ENCODE measurements at places on chromosomes 11 and 22.

DNA sequence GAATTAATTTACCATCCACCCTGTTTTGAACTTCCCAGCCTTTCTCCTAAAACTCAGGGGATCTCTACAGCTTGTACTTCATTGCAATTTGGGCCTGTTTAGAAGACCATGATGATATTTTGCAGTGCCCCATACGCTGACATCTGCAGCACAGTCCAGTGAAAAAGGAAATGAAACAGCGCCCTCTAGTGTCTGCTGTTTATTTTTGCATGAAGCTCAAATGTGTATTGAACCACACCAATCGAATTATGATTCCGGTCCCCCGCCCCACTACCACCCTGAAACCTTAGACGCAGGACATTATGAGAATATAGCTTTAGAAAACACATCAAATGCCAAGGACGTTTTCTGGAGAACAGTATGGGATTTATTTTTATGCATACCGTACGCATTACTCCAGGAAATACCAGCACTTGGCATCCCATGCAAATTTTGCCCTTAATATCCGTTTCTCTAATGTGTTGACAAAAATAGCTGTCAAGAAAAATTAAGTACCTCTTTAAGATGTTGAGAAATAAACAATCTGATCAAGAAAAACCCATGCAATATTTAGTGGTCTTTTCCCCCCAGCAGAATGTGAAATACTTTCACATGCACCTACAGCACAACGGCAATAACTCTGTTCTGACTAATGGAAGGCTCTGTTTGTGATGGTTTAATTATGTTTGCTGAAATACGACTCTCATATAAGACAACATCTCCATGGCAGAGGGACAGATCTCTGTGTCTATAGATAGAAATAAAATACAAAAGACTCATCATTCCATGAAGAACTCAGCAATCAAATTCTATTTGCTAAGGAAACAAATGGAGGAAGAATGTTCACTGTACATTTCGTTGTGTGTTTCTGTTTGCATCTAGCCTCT is 93.9 kb downstream of the TECTA start:
- DNase-seq = peak; percentile 40

DNA sequence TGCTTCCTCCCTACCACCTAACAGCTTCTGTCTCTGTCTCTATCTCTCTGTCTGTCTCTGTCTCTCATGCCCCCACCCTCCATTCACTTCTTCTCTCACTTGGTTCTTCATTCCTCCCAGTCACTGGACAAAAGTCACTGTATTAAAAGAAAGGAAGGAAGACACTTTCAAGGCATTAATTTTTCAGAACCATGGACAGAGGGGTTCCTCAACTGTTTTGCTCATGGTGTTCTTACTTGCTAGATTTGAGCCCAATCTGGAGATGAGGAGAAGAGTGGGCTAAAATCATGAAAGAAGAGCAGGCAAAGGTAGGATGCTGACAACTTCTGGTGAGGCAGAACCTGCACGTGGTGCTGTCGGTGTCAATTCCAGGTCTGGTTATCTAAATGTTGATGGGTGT is 116.7 kb upstream of the LARGE1 start:
- DNase-seq = no peak

- no peak for DNase-seq
Observed at GRCh38 chr22:39703091-39703490, 132.5 kb downstream of the CACNA1I start.

- no peak for DNase-seq
Observed at GRCh38 chr11:116379185-116379828, 393.5 kb downstream of the BUD13 start.

DNA sequence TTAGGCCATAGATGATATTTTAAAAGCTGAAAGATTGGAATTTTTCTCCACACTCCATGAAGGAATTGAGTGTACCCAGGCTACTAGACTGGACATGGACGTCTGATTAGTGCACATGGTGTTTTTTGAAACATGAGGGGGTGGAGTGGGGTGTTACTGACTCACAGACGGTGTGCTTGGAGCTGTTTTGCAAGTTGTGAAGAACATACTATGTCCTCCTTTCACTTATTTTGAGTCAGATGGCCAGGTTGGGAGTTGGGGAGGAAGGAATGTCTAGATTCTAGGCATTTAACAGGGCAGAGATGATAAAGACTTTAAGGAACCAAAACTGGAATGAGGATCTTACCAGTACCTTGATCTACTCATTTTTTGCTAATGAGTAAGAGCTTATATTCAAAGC is 158.1 kb upstream of the MTNR1B start:
- DNase-seq = no peak

- DNase-seq = no peak
Observed at GRCh38 chr22:30968015-30968923, at the start of gene MORC2. MORC2 (minus strand) TSS chr22:30968774; CDS start chr22:30967889, 885 bp downstream.

DNA sequence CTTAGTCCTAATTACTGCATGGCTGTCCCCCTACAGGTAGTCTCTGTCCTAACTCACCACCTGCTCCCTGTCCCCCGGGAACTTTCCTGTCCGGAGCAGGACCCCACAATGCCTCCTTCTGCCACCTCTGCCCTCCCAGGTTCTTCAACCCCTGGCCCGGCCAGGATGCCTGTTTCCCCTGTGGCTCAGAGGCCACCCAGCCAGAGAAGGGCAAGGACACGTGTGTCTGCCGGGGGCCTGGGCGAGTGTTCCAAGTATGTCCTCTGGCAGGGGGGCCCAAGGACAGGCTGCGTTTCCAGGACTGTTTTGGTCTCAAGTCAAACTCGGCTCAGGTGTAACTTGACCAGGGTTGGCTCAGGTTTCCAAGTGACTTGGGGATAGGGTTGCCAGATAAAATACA is 63.8 kb downstream of the BTG4 start:
- no peak for DNase-seq

DNA sequence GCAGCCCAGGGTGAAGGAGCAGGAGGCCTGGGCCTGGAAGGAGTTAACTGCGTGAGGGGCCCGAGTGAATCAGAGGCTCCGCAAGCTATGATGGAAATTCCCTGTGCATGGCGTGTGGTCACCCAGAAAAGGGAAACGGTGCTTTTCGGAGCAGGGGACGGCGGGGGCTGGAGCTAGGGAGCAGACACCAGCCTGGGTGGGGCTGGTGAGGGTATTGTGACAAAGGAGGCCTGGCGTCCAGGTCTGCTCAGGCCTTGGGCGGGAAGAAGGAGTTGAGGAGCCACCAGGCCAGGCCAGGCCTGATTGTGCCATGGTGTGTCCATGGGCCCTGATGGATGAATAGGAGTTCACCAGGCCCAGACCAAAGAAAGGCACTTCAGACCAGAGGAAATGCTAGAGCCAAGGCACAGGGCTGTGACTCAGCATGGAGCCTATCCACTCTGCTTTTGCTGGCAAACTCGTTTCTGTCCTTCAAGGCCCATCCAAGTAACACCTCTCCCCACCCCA is 12.8 kb upstream of the SPI1 start:
- DNase-seq = no peak

DNA sequence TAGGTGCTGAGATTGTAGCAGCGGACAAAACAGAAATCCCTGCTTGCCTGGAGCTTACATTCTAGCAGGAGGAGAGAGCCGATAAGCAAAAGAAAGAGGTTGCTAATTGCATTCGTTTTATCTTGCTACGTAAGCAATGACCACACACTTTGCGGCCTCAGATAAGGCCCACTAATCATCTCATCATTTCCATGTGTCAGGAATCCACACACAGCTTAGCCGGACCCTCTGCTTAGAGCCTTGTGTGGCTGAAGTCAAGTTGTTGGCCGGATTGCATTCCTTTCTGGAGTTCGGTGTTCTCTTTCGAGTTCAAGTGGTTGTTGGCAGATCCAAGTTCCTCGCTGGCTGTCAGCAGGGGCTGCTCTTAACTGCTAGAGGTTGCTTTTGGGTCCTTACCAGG is 101.6 kb downstream of the CHST1 start:
- no peak for DNase-seq

GRCh38 chr22:47053726-47054141 is 291.3 kb downstream of the TBC1D22A start:
- no peak for DNase-seq

- no peak for DNase-seq
Observed at GRCh38 chr22:19412923-19413322, 18.6 kb downstream of the HIRA start.

DNA sequence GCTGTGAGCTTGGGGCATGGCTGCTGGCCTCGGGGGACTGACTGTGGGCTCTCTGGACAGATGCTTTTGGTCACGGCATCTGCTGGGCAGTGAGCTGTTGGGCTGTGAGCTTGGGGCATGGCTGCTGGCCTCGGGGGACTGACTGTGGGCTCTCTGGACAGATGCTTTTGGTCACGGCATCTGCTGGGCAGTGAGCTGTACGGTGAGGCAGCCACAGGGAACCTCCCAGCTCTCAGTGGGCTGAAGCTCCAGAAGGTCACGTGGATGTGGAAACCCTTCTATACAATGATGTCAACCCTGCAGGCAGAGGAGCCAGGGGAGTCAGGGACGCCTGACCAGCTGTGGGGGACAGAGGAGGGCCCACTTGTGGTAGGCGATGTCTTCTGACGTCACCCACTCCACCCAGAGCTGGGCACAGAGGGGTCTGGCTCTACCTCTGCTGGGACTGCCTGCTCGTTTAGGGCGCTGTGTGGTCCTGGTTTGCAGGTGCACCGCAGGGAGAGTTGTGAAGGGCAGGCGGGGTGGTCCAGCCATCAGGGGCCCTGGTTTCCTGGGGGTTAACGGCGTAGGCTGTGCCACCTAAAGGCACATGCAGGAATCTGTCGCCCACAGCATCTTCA is 1331.3 kb downstream of the BRD1 start:
- no peak for DNase-seq

DNA sequence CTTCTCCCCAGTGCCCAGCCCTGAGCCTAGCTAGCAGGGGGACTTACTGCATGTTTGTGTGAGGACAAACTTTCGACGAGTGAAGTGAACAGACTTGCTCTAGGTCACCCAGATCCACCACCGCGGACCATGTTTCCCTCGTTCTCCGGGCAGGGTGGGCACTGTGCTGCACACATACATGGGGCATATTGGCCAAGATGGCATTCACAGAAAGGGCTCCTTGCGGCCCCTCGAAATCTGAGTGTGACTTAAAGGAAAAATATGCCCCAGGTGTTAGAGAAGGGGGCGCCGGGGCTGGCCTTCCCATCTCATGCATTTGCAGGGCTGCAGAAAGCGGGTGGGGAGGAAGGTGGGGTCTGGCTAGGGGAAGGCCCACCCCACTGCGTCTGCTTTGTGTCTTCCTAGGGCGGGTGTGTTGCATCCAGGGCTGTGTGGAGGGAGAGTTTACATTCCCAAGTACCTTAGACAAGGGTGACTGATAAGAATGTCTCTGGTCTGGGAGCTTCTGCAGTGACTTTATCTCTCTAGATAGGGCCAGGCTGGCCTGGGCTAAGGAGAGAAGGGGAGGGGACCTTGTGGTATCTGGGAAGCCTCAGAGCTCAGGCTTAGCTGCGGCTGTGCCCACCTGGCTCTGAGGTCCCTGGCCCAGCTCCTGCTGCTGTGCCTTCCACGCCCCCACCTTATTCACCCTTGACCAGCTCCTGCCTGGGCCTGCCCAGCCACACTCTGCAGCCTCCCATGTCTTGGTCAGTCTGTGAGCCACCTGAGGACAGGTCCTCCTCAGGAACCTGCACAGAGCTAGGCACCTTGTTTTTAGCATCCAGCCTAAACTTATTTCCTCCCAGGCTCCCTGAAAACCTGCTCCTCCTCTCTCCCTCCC is 45.8 kb downstream of the LRRC32 start:
- DNase-seq = no peak

- DNase-seq = no peak
Observed at GRCh38 chr11:71236836-71237475, 15.4 kb downstream of the SHANK2 start.

DNA sequence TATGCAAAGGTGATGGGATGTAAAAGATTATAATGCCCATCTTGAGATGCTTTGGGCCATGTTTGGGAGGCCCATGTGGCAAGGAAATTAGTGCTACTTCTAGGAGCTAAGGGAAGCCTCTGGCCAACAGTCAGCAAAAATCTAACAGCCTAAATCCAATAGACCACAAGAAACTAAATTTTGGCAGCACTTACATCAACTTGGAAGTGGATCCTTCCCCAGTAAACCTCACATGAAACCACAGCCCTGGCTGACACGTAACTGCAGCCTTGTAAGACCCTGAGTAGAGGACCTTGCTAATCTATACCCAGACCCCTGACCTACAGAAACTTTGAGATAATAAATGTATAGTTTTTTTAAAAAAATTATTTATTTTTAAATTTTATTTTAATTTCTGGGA is 13.1 kb upstream of the GRK3 start:
- no peak for DNase-seq

All from stimulated activated effector memory CD8-positive, alpha-beta T cell treated with anti-CD3 and anti-CD28 coated beads, Interleukin-12 subunit alpha, Interleukin-12 subunit beta, amount 100 ng/mL, for 72 hours (primary cell).